NCI-H526 (cell line): ENCODE measurements at places on chromosomes 13 and 19.

DNA sequence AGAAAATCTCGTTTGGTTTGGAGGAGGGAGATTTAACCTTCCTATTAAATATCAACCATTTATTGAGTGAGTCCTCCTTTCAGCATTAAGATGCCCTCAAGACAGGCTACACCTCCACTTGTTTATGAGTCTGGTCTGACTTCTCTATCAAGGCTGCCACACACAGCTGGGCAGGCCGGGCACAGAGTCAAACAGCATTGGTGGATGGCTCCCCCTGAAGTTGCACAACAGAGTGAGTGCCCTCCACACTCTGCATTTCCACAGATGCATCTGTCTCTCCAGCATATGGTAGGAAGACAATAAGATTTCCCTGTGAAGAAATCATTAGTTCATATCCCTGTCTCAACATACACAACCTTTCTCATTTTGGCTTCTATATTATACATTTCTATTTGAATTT, 31.4 kb downstream of the PHF11 start:
- DNase-seq = no peak

- DNase-seq = no peak
Observed at GRCh38 chr19:17125728-17126677, 50.4 kb downstream of the MYO9B start.

GRCh38 chr13:33081666-33082065, 65.4 kb downstream of the KL start:
- no peak for DNase-seq

DNA sequence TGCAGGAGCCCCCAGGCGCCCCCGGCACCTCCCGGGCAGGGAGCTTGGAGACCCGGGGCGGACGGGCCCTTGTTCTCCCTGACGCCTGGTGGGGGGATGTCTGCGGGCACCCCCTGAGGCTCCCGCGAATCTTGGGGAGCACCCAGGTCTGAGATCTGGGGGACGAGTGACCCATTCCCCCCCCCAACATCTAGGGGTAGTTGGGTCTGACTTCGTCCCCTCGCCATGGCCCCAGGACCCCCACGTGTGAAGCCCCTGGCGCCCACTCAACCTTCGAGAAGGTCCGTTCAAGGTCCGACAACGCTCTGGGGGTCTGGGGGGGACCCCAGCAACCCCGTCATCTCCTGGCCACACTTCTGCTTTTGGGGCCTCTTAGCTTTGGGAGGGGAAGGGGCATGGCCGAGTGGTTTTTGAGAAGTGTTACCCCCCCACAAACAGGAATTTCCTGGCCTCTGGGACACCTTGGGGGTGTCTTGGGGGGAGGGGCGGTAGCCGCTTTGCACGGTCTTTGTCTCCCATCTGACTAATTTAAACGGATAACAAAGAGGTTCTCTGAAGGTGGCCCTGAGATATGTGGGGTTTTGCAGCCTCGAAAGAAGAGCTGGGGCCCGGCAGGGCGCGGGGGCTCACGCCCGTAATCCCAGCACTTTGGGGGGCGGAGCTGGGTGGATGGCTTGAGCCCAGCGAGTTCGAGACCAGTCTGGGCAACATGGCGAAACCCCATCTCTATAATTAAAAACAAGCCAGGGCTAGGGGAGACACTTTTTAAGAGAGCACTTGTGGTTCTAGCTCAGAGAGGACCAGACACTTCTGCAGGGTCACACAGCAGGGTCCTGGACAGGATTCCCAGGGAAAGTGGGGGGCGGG, 608 bp downstream of the CNN2 start:
- DNase-seq = no peak

DNA sequence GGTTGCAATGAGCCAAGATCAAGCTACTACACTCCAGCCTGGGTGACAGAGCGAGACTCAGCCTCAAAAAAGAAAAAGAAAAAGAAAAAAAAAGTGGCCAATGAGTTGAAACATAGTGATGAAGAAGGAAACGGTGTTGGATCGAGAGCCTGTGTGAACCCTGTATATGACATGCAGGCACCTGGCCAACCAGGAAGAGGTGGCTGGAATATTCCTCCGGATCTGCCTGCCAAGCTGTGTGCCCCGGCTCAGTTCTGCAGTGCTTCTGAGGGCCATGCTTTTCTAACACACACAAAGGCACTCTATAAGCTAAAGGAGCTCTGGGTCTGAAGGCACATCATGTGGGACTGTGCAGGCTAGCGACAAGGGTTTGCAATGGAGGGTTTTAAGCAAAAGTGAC, 3.7 kb upstream of the ZNF444 start:
- no peak for DNase-seq
